ENCODE measurements at places on chromosomes 6 and 20.

GRCh38 chr6:11277275-11278206, 45.1 kb upstream of the NEDD9 start:
- peak; percentile 54 for DNase-seq

GRCh38 chr6:48630511-48630910, 519.5 kb upstream of the PTCHD4 start:
- no peak for DNase-seq

GRCh38 chr6:158476389-158476788, 83.5 kb upstream of the TMEM181 start:
- DNase-seq, result no peak

GRCh38 chr6:147135211-147135681, 69.0 kb upstream of the STXBP5 start:
- DNase-seq, result peak; percentile 82

DNA sequence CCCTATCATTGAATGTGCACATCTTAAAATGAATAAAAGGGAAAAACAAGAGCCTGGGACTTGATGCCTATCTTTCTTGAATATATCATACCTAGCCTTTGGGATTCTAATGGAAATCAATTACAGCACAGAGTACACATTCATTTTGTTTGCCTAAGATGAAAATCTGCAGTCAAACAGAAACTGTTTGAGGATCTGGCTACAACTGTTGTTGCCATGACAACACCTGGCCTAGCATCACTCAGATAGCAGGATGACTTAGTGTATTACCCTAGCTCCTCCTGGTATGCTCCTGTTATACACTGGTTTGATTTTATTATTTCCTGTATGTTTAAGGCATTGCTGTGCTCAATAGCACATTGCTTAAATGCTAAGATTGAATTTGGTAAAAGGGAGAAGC, 71.5 kb upstream of the LAMP5 start:
- DNase-seq, result no peak

GRCh38 chr6:25900843-25901242, 26.8 kb upstream of the SLC17A3 start:
- no peak for DNase-seq

DNA sequence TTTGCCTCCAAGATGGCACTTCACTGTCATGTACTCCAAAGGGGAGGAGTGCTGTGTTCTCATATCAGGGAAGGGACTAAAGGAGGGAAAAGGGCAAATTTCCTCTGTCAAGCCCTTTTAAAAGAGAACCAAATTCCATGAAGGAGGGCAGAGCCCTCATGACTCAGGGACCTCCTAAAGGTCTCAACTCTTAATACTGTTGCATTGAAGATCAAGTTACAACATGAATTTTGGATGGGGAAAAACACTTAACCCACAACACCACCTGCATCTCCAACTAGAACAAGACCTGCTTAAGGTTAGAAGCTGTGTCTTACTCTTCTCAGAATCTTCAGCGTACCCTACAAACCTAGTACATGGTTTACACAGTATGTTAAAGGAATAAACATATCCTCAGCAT, 23.7 kb upstream of the FBXO30 start:
- no peak for DNase-seq

- DNase-seq, result no peak
Measured at GRCh38 chr20:40883097-40883496, 145.5 kb upstream of the TOP1 start.

- no peak for DNase-seq
Measured at GRCh38 chr6:109793021-109793420, 101.9 kb downstream of the FIG4 start.

DNA sequence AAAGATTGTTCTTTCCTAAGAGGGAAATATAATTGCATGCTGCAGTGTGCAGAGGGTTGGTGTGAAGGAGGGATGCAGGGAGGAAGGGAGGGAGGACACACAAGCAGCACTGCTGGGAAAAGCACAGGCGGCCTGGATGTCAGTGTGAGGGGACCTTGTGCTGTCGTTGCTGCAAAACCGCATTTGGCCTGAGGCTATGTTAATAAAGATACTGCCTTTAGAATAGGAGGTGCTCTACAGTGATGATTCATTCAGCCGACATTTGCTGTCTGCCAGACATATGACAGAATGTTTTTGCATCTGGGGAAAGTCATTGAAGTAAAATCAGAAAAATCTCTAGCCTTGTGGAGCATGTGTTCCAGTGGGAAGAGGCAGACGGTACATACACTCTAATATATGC, 50.5 kb upstream of the TRIM26 start:
- DNase-seq, result peak; percentile 60

DNA sequence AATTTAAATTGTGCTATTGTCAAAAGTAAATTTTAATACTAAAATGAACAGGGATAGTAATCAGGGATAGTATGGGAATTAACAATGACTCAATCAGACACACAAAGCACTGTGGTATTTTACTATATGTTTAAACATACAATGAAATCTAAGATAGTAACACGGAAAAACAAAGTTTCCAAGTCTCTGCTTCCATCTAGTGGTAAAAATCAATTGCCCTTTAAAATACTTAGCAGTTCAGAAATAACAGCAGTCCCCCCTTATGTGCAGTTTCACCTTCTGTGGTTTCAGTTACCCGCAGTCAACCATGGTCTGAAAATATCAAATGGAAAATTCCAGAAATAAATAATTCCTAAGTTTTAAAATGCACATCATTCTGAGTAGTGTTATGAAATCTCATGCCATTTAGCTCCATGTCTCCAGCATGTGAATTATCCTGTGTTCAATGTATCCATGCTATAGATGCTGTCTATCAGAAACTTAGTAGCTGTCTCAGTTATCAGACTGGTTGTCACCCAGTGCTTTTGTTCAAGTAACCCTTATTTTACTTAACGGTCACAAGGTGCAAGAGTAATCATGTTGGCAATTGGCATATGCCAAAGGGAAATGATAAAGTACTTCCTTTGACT, 58.5 kb downstream of the AHI1 start:
- DNase-seq, result no peak

- no peak for DNase-seq
Measured at GRCh38 chr6:31249184-31249583, 22.7 kb downstream of the HLA-C start.

DNA sequence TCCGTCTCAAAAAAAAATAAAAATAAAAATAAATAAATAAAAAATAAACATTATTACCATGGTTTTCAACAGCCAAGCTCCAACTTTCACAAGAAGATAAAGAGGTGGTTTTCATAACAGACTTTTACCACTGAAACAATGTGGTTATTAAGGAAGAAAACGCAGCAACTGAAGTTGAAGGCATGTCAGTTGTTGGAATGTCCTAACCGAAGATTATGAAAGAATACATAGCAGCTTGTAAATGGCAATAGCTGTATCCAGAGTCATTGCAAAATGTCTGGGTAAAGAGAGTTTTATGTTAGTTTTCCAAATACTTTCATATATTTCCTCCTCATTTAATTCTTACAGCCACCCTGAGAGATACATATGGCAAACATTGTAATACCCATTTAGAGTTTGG, 161.6 kb upstream of the MARCKS start:
- DNase-seq, result peak; percentile 28

- DNase-seq, result no peak
Measured at GRCh38 chr6:130026859-130027258, 8.5 kb downstream of the L3MBTL3 start.

GRCh38 chr6:121520337-121521163, 85.1 kb downstream of the GJA1 start:
- peak; percentile 29 for DNase-seq

DNA sequence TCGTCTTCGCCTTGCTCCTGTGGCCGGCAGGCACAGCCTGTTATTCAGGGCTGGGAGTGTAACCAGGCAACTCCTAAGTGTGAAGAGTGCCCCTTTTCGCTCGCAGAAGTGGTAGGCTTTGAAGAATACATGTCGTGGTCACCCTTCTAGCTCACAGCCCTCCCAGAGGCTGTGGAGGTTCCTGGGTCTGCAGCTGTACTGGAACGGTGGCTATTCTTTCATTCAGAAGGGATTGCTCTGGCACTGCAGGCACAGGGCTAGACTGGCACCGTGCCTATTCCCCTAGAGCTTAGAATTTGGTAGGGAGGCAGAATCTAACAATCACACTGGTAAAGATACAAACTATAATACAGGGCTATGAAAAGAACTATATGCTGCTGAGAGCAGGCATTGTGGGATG, 1.1 kb upstream of the SRSF12 start:
- no peak for DNase-seq

DNA sequence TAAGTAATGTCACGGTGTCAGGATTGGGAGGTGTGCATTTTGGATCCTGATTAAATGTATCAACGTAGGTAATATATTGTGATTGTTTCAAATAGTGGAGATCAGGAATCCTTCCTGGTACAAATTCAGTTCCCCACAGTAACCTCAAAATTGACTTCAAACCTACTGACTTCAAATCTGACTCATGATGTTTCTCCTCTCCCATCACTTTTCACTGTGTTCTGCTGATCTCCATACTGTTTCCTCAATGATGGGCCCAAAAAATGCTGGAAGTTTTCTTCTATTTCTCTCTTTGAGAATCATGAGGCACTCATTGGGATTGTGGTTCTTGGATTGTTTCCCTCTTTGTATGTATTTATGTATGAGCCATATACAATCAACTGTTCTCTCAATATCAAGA, 35.9 kb downstream of the LAMA2 start:
- peak; percentile 5 for DNase-seq

DNA sequence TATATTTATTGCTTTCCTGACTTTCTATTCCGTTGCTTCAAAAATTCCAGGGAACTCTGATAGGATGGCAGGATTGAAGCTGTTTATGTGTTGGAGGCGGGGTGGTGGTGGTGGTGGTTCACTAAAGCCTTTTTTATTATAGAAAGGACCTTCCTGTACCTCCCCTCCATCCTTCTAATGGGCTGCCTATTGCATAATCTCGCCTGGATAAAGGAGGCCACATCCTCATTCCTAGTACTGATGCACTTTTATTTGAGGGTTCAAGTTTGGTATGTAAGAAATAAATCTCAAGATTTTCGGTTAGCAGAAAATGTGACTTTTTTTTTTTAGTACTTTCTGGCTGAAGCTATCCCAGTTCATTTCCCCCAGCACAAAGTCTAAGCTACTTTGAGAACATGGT, 18.7 kb upstream of the CTAGE9 start:
- DNase-seq, result no peak

DNA sequence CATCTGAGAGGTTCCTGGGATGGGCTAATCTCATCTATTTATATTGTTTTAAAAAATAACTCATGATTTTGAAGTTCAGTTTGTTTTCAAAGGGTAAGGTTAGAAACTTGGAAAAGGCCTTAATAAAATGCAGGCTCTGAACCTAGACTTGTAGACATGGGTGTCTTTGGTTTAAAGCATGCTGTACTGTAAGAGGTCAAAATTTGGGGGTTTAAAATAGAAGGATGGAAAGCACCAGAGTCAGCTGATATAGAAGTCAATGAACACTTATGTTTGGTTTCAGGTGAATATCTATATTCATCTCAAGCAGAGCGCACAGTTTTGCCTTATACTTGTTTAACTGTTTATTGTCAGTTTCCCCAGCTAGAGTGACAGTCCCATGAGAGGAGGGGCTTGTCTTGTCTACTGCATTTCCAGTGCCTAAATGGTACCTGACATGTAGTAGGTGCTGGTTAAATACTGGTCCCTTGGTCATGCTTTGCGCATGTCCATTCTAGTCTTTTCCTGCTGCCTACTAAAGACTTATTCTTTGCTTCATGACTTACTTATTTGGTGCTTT, 112.3 kb upstream of the DTNBP1 start:
- DNase-seq, result no peak

- DNase-seq, result no peak
Measured at GRCh38 chr6:16950825-16951495, 150.9 kb upstream of the STMND1 start.

- no peak for DNase-seq
Measured at GRCh38 chr6:3306848-3307247, 48.1 kb downstream of the PSMG4 start.

DNA sequence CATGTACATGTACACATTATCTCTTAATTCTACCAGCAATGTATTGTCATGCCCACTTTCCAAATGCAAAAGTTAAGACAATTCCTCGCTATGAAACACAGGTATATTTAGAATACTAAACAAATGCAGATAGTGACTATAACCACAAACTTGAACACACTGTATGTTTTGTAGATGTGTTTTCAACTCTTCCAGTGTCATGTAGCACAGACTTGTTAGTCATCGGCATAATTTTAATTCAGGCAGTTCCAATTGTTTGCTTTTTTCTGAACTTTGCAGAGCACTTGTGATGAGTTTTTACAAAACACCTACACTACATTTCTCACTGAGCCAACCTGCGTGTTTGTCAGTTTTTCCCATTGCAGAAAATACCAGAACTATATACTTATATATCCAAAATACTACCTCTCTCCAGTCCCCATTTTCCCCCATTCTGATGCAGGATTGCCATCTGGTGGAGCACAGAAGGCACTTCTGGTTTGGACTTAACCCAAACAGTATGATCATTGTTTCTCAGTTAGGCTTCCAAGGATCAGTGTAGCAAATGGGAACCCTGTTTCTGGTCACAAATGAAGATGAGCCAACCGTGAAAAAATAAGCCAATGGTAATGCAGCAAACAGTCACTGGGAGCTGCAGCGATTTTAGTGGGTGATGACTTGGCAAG, 143.4 kb downstream of the ADGRB3 start:
- no peak for DNase-seq

GRCh38 chr6:165668951-165669350, 5.9 kb upstream of the PDE10A start:
- no peak for DNase-seq

DNA sequence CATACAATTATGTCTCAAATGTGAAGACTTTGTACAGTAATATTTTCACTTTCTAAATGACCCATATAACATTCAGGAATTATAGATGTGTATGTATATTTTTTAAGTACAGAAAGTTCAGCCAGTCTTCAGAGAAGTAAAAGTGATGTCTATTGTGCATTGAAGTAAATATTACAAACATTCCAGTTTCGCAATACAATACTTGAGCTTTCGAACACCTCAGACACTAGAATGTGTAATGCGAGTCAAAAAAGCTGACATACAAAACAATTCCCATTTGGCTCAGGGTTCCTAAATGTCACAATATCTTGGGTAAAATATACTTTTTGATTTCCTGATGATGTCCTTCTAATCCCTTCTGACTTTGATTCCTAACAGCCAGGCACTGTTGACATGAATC, 101.4 kb downstream of the ZNF217 start:
- DNase-seq, result no peak

GRCh38 chr6:80592436-80592835, 486.0 kb downstream of the BCKDHB start:
- no peak for DNase-seq

GRCh38 chr6:41159415-41160082, 3.4 kb downstream of the TREM2 start:
- no peak for DNase-seq

GRCh38 chr6:2192976-2193375, 52.4 kb downstream of the GMDS start:
- no peak for DNase-seq
